ENCODE measurements at places on chromosomes 5 and 9. TPM values are rescaled to one million over a fixed set of nuclear protein-coding genes. Genes with fewer than 3 reads are reported as not detected.

TSTD2 gene
- 10.0 TPM for total RNA-seq

LTC4S gene
- total RNA-seq = 0.66 TPM

ANXA2R gene
- 1.4 TPM for total RNA-seq

DNA sequence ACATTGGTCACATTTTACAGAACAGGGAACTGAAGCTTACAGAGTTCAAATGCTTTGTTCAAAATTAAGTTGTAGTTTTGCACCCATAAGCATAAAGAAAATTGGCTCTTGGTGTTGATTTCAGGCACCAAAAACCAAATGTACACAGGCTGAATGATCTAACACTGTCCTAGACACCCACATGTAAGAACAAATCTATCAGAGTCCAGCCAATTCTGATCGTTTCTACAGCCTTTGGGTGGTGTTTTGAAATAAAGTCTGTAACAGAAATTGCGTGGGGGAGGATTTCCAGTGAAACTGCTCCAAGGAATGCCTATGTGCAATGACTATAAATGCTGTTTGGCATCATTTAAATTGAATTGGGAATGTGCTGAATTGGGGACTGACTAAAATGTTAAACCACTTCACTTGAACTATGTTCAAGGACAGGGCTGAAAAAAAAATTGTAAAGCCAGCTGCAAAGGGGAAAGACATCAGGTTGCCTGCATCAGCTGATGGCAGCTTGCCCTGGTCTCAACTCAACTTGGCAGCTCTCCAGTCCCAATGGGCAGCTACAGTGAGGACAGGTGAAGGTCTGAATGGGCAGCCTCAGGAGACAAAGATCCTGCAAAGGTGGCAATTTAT is 92.2 kb upstream of the TRPC7 start:
- no peak for DNase-seq

- no peak for DNase-seq
Observed at GRCh38 chr5:141734501-141735229, 52.6 kb upstream of the ARAP3 start.

DNA sequence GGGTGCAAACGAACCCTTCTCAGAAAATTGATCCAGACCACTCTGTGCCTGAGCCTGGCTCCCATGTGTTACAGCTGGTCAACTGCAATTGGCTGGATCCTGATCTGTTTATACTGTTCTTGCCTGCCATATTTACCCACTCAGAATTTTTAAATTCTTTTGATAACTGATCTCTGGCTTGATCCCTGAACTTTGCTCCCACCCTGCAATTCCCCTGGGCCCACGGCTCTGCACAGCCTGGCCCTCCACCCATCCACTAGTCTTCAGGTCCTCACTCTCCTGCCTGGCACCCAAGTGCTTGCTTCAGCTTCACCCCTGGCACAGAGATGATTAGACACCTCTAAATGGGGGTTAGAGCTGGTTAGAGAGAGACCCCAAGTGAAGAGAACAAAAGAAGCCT is 25.9 kb upstream of the MIER3 start:
- no peak for DNase-seq

DNA sequence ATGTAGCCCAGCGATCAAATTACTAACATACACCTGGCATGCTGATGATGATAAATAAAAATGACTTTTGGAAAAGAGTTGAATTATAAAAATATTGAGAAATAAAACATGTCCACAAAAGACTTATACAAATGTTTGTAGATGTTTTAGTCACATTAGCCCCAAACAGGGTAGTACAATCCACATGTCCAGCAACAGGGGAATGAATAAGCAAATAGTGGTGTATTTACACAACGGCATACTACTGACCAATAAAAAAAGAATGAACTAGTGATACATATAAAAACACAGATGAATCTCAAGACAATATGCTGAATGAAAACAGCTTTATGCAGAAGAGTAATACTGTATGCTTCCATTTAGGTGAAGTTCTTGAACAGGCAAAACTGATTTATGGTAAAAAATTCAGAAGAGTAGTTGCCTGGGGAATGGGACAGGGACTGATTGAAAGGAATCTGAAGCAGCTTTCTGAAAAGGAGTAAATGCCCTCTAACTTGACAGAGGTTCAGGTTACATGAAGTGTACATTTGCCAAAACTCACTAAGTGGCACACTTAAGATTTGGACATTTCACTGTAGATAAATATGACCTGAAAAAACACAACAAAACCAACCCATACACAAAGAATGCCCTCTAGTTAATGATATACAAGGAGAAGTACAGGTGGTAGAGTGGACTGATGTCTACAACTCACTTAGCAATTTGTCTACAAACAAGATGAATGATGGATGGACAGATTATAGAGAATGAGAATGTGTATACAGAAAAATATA is 35.4 kb downstream of the ACTL7A start:
- no peak for DNase-seq

DNA sequence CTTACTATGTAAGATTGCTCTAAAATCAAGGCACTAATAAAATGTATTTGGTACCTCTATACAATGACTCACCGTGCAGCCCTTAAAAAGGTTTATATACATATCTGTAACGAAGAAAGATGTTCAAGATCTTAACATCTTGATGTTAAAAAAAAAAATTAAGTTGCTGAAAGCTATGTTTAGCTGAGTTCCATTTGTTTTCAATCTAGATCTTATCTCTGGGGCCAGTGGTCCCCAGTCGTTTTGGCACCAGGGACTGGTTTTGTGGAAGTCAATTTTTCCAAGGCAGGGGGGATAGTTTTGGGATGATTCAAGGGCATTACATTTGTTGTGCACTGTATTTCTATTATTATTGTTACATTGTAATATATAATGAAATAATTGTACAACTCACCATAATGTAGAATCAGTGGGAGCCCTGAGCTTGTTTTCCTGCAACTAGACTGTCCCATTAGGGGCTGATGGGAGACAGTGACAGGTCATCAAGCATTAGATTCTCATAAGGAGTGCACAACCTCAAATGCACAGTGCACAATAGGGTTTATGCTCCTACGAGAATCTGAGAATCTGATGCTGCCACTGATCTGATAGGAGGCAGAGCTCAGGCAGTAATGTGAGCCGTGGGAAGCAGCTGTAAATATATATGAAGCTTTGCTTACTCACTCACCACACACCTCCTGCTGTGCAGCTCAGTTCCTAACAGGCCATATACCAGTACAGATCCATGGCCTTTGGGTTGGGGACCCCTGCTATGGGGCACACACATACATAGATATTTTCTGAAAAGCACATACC is 27.6 kb upstream of the TSLP start:
- no peak for DNase-seq

DNA sequence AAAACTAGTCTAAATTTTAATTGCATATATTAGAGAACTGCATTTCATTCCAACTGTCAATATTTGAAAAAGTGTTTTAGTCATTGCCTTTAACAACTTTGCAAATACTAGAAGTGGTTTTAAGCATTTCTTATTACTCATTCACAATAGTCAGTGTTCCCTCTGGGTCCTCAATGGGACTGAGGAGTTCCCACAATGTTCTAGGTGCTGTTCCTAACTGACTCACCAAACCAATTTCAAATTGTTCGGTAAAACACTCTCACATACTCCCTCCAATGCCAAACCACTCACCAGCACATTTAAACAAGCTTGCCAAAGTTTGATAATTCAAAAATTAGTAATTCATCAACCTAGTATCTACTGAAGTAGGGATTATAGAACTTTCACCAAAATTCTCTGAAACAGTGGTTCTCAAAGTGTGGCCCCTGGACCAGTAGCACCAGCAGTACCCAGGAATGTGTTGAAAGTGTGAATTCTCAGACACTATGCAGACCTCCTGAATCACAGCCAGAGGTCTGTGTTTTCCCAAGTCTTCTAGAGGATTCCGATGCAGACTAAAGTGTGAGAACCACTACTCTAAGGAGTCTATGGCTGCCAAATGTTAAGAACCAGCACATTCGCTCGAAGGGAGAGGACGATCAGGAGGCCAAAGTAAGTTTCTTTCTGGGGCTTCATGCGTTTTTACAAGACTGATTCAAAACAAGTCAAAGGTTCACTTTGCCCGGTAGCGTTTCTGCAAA is 72.8 kb downstream of the APBA1 start:
- no peak for DNase-seq

GRCh38 chr5:121841892-121842291 is 9.8 kb upstream of the FTMT start:
- no peak for DNase-seq

DNA sequence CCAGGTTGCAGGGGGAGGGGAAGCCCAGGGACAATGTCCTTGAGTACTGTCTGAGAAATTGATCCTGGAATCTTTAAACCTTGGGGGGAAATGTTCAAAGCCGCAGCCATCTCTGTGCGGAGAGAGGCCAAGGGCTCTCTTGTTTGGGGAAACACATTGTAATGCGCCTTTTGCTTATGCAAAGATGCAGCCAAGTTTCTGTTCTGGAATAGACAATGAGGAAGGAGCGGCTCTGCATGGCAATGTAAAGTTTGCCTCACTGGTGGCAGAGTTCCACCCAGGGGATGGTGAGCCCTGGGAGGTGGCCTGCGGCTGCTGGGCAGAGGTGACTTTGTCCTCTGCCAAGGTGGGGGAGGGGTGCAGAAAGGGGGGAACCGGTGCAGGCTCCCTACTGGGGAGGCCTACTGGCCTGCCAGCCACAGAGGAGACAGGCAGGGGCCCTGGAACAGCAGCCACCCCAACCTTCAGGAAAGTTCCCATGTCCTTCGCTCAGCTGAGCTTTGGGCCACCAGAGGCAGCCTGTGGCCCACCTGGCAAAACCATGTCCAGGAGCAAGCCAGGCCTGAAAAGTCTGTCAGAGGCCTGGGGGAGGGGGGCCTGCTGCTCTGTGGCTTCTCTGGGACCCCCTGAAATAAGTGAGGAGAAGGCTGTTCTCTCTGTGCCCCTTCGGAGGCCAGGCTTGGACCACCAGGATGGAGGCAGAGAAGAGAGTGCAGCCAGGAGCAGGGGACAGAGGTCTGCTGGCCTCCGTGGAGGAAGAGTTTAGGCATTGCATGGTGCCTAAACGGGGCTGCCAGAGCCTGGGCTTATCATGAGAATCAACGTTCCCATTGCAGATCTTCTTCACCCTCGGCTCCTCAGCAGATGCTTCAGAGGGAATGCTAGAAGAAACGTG is 127.8 kb downstream of the ZNF354C start:
- no peak for DNase-seq

- DNase-seq = no peak
Observed at GRCh38 chr5:139747583-139748504, 47.8 kb upstream of the PSD2 start.

DNA sequence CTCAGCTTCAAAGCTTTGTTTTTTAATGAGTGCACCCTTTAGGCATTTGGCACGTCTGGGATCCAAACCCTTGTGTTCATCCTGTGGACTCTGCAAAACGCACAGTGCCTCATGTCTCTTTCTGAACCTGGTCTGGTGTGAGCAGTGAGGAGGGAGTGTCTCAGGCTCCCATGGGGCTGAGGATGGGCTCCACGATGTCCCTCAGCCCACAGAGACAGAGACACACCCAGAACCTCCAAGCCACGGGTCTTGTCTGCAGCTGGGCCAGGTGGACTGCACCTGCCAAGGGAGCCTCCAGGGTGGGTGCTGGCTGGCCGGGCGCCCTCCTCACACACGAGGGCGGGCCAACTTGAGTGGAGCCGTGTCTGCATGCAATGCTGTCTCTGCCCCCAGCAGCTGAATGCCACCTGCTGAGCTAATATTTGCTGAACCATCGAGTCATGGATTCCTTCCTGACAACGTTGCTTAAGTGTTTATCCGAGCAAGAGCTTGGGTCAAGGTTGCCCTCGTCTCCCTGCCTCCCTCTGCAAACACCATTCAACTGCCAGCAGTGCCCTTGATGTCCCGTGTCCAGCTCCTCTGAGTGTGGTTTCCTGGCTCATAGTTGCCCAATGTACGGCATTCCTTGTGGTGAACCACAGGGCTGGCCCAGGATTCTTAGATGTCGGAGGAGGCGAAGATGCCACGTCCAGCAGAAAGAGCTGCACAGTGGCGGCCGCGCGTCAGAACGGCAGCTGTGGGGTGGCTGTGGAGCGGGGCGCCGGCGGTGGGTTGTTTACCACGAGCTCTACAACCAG is 31.4 kb upstream of the LPCAT1 start:
- no peak for DNase-seq

DNA sequence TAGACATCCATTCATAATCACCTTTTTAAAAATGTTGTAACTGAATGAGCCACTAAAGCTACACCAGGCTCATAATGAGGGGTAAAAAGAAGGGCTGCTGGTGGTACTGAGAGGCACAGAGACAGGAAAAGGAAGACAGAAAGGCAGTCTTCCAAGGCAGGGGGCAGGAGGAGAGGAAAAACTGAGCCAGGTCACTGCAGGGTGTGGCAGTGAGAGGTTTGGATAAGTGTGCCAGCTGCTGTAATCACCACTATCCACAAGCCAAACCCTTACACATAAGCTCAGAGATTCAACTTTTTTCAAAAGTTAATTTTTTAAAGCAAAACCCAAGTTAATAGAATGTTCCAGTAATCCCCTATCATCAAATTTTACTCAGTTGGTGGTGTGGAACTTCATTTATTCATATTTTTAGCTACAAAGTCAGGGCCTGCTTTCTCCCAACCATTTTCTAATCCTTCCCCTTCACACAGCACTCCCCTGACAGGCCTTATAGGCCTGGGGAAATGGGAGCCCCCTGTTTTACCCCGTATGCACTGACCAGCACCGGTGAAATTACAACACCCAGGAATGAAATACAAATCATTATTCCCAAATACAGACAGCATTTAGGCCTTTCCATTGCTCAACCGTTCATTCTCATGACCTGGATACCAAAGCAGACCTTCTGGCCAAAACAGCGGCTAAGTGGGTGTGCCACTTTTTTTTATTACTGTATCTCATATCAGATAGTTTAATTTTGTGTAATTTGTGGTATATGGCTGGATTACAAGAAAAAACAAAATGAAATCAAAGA is 76.3 kb downstream of the EFNA5 start:
- DNase-seq = no peak

GRCh38 chr9:38017149-38017884 is 51.7 kb downstream of the SHB start:
- no peak for DNase-seq

DNA sequence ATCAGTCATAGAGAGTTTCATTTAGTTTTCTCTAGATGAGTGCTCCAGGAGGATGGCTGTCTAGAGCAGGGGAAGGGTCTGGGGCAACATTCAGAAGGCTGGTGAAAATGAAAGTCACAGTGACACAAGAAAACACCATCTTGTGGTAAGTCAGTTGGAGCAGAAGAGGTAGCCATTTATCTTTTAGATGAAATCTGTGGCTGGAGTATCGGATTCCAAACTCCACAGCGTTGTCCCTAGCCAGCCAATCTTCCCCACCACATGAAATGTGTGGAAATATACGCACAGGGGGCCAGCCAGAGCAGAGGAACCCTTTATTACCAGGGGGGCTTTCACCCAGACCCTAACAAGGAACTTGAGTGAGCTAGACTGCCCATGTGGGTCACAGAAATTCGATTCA is 15.9 kb upstream of the TNFAIP8 start:
- no peak for DNase-seq

GRCh38 chr5:103890313-103890712 is 327.7 kb upstream of the NUDT12 start:
- no peak for DNase-seq
